ENCODE measurements at places on chromosomes 2 and 18.
A peak's percentile ranks its signal among the peaks of the same experiment; 100 is the strongest.

- no peak for DNase-seq
Observed at GRCh38 chr2:120177001-120177621, 46.1 kb downstream of the TMEM185B start.

- no peak for DNase-seq
Observed at GRCh38 chr2:62313449-62314227, 117.7 kb downstream of the B3GNT2 start.

DNA sequence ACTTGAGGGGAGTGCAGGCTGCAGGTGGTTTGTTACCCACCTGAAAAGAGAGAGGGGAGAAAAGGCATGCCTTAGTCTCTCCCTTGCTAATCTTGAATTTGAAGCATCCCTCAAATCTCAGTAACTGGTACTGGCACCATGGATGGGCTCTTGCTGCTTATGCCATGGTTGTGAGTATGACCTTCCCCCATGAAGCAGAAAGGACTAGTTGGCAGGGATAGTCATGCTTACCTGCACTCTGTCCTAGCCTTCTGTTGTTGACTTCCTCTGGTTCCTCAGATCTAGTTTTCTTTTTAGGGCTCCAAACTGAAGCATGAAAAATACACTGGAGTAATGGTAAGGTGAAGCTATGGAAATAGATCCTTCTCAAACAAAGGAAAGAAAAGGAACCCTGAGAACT is 191.2 kb downstream of the SPAG16 start:
- DNase-seq, result no peak

DNA sequence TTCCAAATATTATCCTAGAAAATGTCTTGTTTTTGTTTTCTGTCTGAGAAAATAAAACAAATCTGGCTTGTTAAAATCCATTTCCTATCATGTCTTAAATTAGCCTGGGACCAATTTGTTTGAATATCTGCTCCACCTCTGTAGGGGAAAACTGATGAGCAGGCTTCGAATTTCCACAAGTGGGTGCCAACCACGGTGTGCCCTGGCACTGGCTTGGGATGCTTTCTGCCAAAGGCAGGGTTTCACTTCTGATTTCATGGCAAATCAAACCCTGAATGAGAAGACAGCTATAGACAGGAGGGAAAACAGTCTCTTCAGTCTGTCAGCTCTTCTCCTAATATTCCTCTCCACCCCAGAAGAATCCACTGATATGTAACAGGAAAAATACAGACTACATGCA is 33.7 kb upstream of the STAT4 start:
- no peak for DNase-seq

DNA sequence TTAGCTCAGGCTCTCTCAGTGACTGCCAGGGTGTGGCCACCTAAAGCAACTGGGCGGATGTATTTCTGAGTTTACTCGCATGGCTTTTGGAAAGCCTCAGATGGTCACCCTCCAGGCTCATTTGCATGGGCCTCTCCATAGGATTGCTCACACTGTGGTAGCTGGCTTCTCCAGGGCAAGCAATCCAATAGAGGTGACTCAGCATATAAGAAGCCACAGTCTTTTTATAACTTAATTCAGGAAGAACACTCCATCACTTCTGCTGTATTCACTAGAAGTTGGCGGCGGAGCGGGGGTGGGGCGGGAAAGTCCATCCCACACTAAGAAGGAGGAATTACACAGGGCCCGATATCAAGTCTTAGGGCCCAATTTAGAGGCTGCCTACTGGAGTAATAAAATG is 3.6 kb upstream of the DOK6 start:
- DNase-seq, result no peak

GRCh38 chr2:168742258-168742932 is 60.0 kb upstream of the NOSTRIN start:
- DNase-seq, result no peak

GRCh38 chr2:103552775-103553174 is 790.9 kb downstream of the TMEM182 start:
- no peak for DNase-seq

DNA sequence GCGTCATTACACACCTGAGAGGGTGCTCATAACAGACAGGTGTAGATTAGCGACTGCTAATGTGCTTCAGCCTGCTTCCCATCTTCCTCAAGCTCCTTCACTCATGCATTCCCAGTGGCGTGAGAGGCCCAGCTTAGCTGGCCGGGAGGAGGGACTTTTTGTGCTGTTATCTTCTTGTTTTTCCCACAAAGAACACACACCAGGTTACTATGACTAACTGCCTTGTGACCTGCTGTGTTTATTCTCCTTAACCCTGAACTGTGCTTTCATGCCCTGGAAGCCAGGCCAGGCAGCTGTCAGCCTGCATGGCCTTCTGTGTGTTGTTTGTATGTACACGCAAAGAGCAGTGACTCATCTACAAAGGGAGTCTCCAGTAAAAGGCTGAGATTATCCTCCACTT is 143.8 kb downstream of the PIEZO2 start:
- DNase-seq, result peak; percentile 35
